ENCODE measurements at places on chromosomes 2 and 18.

DNA sequence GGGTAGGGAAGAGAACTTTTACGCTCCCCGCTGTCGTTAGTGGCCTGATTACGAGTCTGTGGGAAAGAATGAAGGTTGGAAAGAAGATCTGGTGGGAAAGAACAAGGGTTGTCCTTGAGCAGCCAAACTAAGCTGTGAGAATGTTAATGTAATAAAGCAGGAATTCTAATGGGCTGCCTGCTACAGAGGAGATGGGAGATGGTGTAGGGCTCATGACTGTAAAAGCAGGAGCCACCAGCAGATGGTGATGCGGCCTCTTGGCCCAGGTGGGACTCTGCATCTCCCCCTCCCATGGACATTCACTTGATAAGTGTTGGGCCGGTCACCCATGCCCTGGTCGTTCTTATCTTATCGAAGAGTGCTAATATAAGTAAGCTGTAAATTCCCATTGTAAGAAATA, 150.0 kb downstream of the NEDD4L start:
- no peak for DNase-seq

GRCh38 chr2:49296107-49296867, 142.0 kb upstream of the FSHR start:
- DNase-seq = no peak

GRCh38 chr2:134324947-134325346, 71.1 kb downstream of the MGAT5 start:
- no peak for DNase-seq

- DNase-seq = no peak
These were observed 9.7 kb downstream of the VIT start for GRCh38 chr2:36706021-36706876.

GRCh38 chr18:59323931-59324622, 5.6 kb upstream of the CPLX4 start:
- no peak for DNase-seq

DNA sequence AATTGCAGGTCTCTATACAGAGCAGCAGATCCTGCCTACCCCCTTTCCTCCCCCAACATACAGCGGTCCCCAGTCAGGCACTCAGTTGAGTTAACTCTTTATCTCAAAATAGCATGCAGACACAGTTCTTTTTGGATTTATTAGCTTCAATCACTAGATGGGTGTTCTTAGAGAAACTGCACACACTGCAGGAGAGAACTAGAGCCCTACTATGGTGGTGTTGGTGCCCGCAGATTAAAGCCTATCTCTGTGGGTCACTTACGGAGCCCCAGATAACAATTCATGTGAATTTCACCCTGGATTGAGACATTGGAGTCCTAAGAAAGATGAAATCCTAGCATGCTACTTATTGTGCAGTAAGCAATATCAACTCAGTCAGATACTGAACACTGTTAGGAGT, 11.9 kb downstream of the ADD2 start:
- no peak for DNase-seq

- no peak for DNase-seq
These were observed 19.7 kb upstream of the SAG start for GRCh38 chr2:233287871-233288270.

DNA sequence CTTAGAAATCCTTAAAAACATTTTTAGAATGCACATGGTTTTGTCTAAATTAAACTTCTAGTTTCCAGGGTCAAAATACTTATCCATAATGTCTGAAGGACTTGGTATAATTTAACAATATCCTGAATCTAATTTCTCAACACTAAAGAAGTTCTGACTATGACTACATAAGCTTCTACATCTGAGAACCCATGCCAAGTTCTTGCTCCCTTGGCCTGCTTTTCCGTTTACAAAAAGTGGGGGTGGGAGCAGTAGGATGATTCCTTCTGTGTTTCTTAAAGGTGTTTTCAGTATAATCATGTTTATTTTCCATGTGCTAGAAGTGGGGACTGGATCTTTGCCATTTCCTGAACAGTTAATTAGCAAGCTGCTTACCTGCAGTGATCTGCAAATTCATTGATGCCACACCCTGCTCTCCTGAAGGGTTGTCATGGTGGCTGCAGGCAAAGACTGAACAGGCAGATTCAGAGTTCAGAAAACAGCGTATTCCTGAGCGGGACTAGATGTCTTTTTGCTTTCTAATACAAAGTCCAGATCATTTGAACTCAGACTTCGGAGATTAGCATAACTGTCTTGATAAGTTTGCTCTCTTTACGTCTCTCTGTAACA, 36.2 kb downstream of the ADNP2 start:
- DNase-seq = no peak

- DNase-seq = no peak
These were observed 21.9 kb upstream of the CHRNA1 start for GRCh38 chr2:174786066-174786725.

DNA sequence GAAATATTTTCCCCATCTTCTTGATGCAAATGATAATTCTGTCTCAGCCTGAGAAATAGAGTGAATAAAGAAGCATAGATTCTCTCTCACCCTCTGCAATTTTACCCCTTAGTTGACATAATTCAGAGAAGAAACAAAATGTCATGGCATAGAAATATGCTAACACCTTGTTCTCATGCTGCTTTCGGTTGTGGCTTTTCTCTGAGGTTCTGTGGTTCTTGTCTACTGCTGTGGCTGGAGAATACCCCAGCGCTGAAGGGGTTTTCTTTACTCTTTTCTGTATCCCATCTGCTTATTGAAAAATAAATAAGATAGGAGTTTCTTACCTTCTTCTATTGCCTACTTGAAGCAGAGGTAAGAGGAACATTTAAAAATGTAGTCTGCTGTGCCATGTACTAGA, 15.4 kb upstream of the RAB27B start:
- DNase-seq = no peak

- peak; percentile 96 for DNase-seq
These were observed 97.1 kb upstream of the SERTAD2 start for GRCh38 chr2:64750817-64751285.

DNA sequence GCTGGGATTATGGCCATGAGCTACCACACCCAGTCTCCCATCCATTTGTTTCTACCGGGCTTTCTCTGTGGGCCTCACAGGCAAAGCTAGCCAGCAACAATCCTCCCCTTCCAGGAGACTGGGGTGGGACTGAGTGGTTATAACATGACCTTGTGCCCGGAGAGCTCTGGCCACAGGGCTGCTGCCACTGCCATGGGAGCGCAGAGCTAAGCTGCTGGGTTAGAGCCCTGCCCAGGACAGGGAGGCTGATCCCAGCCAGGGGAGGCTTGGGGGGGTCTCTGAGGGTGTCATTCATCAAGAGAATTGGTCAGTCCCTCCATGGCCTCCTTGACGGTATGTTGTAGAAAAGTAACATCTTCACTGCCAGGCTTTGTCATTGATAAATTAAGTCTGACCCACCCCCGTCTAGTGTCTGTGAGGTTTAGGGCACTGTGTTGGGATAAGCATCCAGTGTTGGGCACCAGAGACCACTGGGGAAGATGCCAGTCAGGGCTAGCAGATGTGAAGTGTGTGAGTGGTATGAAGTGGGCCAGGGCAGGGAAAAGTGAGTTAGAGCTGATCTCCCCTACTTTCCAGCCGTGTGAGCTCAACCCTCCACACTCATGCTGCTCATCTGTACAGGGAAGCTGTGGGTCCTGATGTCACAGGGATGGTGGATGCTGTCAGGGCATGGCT, 368.4 kb upstream of the HS6ST1 start:
- DNase-seq = no peak

DNA sequence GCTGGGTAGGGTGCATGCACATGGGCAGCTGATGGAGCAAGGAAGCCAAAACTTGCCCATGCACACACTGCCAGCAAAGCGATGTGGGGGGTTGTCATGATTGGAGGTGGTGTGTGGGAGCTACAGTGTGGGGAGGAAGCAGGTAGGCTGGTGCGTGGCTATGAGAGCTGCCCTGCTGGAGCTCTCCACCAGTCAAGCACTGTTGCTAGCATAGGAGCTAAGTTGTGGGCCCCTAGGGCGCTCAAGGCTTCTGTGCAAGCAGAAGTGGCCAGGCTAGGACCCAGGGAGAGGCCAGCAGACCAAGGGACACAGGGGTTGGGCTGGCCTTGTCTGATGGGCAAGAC, 20.2 kb downstream of the EHBP1 start:
- no peak for DNase-seq

- no peak for DNase-seq
These were observed 104.3 kb downstream of the MYO5B start for GRCh38 chr18:50090370-50091312.

- DNase-seq = no peak
These were observed 4.3 kb downstream of the MYL12A start for GRCh38 chr18:3251963-3252277.

DNA sequence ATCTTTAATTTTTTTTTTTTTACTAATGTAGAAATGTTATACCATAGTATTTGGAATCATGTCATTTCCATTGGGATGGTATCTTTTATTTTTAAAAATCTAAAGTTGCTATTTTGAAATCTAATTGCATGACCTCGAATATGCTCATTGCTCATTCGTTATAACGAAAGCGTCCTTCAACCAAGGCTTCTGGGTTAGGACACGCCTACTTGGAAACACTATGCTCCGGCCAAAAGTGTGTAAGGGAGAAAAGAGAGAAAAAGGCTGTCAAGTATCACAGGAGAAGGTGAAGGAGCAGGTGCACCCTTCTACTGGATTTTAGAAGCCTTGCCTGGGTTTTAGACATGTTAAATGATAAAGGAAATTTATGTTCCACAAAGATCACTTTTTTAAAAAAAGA, 465.9 kb upstream of the ID2 start:
- no peak for DNase-seq

DNA sequence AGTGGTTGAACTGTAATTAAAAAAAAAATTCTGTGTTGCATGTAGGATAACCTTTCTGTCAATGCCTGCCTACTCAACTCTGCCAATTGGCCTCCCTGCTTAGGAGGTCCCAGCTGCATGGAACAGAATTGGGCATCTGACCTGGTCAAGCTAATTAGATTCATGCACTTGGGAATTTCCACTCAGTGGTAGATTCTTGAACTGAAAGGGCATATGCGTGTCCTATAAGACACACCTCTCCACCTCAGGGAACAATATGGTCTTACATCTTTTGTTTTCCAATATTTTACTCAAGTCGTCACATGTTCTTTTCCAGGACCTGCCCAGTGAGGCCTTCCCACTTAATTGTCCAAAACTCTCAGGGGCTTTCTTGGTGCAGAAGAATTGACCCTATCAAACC, 68.1 kb upstream of the TLK1 start:
- no peak for DNase-seq

DNA sequence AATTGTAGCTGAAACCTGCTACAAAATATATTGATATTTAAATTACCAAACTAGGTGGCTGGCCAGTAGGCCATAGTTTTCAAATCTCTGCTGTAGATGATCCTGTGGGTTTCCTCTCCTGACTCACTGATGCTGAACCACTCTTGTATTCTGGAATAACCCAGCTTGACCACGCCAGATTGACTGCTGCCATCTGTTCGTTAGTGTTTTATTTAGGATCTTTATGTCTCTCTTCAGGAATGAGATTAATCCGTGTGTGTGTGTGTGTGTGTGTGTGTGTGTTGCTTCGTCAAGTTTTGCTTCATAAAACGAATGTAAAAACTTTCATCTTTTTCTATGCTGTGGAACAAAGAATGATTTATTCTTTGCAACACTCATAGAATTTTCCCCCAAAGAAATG, 187.1 kb downstream of the DYSF start:
- no peak for DNase-seq

- no peak for DNase-seq
These were observed 28.2 kb upstream of the TAF1B start for GRCh38 chr2:9815076-9815475.

- DNase-seq = no peak
These were observed 163.6 kb upstream of the COPS8 start for GRCh38 chr2:236922061-236922460.

DNA sequence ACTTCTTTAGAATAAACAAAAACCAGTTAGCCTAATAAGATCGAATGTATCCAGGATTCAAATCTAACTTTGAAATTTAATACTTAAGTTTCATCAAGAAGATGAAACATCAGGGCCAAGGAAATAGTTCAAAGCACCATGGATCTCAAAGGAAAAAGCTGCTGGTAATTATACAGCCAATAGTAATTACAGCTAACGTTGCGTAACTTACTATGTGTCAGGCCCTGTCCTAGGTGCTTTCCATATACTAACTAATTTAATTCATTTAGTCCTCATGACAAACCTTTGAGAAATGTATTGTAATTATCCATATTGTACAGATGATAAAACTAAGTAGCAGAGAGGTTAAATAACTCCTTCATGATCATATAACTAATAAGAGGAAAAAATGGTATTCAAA, 598.6 kb downstream of the NYAP2 start:
- DNase-seq = no peak

- no peak for DNase-seq
These were observed 10.9 kb downstream of the WIPF1 start for GRCh38 chr2:174586418-174587295.

DNA sequence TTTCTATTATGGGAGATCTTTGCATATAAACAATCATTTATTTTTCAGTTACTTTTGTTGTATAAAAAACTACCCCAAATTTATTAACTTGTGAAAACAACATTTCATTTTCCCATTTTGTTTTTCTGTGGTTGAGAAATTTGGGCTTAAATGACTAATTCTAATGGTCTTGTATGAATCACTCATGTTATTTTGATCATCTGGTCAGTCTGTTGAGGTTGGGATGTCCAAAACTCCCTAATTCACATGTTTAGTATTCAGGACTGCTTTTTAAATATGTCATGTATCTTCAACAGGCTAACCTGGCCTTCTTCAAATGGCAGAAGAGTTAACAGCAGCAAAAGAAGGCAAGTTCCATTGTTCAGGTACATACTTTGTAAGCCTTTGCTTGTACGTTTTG, 788.1 kb downstream of the TRIB2 start:
- no peak for DNase-seq

- DNase-seq = no peak
These were observed 518.8 kb downstream of the LRP1B start for GRCh38 chr2:141611981-141612380.

DNA sequence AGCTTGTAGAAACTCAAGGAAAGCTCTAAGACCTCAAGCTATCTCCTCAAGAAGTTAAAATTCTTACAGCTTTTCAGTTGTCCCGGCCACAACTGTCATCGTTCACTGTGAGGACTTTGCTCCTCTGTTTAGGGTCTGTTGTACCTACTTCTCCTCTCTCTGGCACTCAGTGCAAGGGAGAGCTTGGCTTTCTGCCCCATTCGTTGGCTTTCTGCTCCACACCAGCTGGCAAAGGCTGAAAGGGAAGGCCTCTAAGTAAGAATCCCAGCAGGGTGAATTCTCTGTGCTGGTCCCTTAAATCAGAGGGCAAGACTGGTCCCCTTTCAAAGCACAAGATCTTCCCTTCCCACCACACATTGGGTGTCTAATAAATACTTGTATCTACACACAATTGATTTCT, 17.3 kb downstream of the ZBTB7C start:
- no peak for DNase-seq

GRCh38 chr2:218810256-218810655, 21.3 kb downstream of the PRKAG3 start:
- DNase-seq = no peak

DNA sequence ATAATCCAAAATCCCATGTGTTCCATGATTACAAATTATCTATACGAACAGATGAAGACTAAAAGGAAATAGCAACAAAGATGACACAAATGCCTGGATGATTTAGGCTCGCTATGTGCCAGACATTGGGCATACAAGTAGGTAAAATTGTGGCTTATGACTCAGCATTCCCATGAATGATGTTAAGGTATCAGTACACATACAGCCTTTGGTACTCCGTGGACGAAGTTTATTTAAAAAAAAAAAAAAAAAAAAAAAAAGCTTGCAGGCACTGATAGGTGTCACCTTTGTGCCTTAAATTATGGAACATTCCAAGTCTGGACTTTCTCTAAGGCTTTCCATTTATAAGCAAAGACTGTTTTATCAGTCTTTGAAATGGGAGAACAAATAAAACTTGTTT, 2.7 kb downstream of the CHAC2 start:
- no peak for DNase-seq

Data from activated naive CD4-positive, alpha-beta T cell (primary cell).